ENCODE measurements at places on chromosomes 12 and 14.

DNA sequence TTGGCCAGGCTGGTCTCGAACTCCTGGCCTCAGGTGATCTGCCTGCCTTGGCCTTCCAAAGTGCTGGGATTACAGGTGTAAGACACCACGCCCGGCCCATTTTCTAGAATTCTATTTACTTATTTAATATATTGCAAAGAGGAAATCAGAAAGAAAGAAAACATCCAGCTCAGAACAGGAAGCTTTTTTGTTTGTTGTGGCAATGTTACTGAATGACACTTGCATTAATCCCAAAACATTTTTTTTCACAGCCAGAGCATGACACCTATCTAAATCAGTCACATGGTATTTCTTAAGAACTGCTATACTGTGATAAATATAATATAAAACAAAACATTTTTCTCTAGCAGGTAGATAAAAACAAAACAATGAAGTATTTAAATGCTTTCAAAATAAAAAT is 12.6 kb downstream of the CFL2 start:
- no peak for DNase-seq

DNA sequence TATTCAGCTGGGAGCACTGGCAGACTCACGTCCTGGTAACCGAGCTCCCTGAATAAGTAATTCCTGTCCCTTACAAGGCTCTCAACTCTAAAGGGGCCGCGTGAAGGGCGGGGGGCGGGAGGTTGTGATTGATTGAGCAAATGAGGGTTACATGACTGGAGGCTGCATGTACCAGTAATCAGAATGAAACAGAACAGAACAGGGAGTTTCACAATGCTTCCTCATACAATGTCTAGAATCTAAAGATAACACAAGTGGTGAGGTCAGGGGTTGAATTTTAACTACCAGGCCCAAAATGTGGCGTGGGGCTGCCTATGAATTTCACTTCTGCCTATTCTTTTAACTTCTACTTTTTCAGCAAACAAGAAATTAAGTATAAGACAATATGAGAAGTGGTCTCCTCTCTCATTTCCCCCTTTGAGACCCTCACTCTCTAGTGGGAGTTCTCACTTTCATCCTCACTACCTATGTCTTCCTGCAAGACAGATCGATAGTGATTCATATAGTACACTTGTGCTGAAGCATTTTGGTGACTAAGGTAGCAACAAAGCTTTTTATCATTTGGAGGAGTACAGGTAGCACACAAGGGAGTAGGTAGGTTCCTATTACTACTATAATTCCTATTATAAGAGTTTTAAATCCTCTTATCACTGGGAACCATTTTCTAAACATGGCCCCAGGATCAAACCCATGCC is 239.8 kb downstream of the KTN1 start:
- DNase-seq = no peak

DNA sequence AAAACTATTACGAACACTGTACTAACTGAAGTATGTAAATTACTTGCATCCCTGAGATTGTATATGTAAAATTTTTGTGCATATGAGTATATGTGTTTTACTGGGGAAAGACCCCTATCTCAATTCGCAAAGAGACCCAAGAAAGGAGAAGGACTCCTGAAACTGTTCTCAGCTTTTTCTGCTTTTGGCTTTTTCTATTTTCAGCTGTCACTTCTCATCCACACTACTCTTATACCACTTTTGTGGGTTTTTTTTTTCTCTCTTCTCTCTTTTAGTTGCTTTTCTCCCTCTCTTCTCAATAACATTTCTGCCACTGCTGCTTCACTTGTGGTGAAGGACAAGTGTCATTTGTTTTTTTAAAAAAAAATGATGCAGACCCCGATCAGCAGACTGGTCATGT is 39.8 kb downstream of the NIN start:
- no peak for DNase-seq

GRCh38 chr14:61718039-61718438 is 22.7 kb downstream of the HIF1A start:
- no peak for DNase-seq

DNA sequence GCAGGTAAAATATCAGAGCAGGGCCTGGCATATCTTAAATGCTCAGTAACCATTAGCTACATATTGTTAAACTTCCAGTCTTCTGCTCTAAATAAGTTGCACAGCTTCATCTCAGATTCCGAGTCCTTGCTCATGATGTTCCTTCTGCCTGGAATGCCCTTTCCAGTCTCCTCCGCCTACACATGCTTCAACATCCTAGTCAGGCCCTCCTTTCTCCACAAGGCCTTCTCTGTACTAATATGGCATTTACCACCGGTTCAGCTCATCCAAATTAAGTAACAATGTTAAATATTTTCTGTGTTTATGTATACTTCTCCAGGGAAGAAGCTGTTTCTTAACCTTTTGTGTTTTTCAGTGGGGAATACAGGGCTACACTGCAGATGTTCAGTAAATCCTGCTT is 8.5 kb downstream of the DHH start:
- no peak for DNase-seq

GRCh38 chr12:50246873-50247612 is 36.3 kb downstream of the LIMA1 start:
- peak; percentile 99 for DNase-seq

GRCh38 chr14:52473557-52473956 is 78.7 kb downstream of the TXNDC16 start:
- DNase-seq = peak; percentile 48

- no peak for DNase-seq
These were observed 4.3 kb upstream of the HIF1A start for GRCh38 chr14:61690982-61691381.

- DNase-seq = no peak
These were observed 31.2 kb downstream of the BCL11B start for GRCh38 chr14:99240627-99241324.

DNA sequence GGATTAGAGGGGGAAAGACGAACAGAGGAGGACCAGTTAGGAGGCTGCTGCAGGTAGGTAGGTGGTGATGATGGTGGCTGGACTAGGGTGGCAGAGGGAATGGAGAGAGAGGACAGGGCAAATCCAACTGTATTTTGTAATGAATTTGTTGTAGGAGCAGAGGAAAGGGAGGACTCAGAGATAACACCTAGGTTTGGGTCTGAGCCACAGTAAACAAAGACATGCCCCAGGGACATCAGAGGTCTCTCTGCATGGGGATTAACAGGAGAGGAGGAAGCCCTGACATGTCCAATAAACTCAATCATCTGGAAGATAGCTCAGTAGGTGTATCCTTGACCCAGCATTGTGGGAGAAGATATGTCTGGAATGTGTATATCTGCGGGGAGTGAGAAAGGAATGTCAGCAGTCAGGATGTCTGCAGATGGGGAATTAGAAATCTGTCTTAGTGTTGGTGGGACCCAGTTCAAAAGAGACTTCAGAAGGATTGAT is 4.7 kb upstream of the SLC48A1 start:
- DNase-seq = peak; percentile 77

DNA sequence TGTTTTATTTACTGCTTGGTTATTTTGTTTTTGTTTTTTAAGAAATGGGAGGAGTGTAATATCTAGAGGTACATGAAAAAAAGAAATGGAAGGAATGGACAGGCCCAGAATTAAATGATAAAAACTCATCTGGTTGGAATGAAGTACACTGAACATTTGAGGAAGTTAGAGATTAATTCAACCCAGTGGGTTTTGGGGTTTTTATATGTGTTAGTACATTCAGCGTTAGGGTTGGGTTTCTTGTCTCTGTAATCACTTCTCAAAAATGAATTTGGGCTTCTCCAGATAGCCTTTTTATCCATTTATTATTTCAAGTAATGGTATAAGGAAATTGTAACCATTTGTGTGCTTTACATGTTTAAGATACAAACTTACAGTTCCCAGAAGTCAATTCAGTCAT is 19.5 kb upstream of the NUP107 start:
- no peak for DNase-seq

DNA sequence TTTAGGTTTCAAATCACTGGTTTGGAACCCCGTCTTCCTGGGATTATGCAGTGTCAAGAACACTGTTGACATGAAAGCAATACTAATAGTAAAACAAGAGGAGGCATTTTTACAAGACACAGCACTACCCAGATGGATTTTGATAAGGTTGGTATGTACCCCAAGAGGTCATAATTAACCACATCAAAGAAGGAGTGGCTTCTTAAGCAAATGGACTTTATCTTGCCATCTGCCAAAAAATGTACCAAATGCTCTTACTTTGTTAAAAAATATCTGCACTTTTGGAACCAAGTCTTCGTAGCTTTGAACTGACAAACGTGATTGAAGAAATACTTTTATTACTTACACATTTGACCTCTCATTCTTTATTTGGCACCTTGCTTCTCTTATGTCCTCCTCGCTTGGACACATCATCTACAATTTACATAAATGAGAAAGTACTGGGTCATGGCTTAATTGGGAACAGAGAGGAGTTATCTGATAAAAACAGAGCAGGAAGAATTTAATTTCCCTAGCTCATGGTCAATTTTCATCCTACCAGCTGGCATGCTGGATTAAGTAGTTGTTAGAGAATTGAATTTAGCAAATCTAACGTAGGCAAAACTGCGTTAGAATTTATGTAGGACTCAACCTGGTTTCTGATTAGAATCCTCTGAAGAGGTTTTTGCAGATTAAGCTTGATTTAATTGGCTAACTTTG is 54.5 kb upstream of the PRICKLE1 start:
- no peak for DNase-seq

GRCh38 chr14:93936926-93937325 is 9.8 kb downstream of the FAM181A start:
- DNase-seq = no peak

GRCh38 chr12:29612912-29613311 is 115.4 kb upstream of the OVCH1 start:
- no peak for DNase-seq

GRCh38 chr14:93906341-93907329 is 20.5 kb upstream of the FAM181A start:
- DNase-seq = peak; percentile 16

GRCh38 chr12:28603801-28604200 is 413.5 kb downstream of the CCDC91 start:
- no peak for DNase-seq

- DNase-seq = no peak
These were observed 40.6 kb downstream of the GXYLT1 start for GRCh38 chr12:42104087-42104486.

- no peak for DNase-seq
These were observed 716 bp downstream of the TMEM179 start for GRCh38 chr14:104603711-104604401.

DNA sequence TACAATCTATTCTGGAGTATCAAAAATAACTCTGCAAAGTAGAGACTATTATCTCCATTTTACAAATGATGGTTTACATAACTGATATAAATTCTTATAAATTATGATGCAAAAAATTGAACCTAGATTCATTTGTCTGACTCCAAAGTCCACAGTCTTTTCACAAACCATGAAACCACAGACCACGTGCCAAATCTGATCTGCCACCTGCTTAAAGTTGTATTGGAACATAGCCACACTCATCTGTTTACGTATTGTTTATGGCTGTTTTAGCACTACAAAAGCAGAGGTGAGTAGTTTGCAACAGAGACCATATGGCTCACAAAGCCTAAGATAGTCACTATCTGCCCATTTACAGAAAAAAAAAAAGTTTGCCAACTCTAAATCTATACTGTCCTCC is 105.3 kb downstream of the KCNH5 start:
- no peak for DNase-seq

DNA sequence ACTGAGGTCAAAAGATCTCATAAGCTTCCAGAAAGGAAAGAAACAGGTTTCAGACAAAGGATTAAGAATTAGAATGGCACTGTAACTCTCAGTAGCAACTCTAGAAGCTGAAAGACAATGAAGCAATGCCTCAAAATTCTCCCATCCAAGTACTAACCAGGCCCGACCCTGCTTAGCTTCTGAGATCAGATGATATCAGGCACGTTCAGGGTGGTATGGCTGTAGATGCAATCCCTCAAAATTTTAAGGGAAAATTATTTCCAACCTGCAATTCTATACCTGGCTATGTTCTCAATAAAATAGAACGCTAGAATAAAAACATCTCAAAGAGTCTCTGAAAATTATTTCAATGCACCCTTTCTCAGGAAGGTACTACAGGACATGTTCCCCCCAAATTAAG is 19.6 kb downstream of the NOXRED1 start:
- no peak for DNase-seq

DNA sequence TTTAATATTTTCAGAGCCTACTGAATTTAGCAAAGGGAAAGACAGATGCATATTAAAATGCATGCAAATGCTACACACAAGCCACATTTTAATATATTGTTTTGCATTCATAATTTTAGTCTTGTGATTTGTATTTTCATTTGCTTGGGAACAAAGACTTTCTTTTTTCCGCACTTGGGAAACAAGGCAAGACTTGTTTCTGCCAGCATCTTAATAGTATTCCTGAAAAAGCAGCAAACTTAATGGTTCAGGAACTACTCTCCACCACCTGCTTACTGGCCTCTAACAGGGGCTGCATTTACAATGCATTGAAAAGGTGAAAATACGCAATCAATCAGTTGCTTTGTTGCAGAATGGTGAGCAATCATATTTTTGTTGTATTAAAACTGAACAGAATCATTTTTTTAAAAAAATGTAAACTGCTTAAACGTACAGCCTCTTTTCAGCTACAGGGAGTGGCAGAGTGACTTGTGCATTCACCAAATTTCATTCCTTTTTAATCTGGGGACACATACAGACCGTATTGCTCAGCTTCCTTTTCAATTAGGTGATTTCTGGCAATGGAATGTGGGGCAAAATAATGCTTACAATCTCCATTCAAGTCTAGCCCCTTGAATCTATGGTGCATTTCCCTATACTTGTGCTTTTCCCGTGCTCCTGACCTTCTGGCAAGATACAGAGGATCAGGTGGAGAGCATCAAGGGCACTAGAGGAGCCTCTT is 144.1 kb upstream of the BTG1 start:
- peak; percentile 80 for DNase-seq

- no peak for DNase-seq
These were observed 47.5 kb downstream of the EGLN3 start for GRCh38 chr14:33903369-33903768.

DNA sequence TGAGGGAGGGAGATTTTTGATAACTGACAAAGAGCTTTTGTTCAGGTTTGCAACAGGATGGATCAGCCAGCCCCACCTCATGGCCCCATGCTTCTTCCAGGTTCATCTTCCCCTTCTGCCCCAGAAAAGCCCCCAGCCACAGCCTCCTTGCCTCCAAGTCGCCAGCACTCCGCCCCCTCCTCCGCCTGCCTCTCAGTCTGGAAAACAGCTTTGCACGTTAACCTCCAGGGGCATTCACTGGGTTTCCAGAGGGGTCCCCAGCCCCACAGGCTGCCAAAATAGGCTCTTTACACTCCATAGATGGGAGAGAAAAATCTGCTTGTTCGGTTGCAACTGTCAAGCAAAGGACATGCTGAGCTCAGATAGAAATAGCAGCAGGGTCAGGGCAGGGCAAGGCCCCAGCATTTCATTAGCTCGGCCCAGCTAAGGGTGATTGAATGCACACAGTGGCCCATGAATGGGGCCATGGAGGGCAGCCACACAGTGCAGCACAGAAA is 253.6 kb downstream of the ZFP36L1 start:
- no peak for DNase-seq

GRCh38 chr12:63457857-63458256 is 210.4 kb downstream of the DPY19L2 start:
- no peak for DNase-seq

DNA sequence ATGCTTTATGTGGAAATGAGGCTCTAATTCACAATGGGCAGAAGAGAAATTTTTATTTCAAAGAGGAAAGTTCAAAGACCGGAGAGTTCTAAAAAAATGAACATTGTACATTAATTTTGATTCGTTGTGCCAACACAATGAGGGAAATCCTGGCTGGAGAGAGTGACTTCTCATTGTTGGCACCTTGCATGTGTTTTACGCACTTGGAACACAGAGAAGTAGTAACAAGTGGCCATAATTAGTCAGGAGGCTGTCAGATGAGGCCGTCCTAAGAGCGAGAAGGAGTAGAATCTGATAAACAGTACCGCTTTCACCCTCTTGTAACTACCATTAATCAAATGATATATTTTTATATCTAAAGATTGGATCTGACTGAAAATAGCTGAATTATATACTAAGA is 6.9 kb downstream of the LMO3 start:
- DNase-seq = no peak

Measured in fibroblast of skin of abdomen (primary cell).